GM19239 (cell line): ENCODE measurements at places on chromosomes 1 and 21.

DNA sequence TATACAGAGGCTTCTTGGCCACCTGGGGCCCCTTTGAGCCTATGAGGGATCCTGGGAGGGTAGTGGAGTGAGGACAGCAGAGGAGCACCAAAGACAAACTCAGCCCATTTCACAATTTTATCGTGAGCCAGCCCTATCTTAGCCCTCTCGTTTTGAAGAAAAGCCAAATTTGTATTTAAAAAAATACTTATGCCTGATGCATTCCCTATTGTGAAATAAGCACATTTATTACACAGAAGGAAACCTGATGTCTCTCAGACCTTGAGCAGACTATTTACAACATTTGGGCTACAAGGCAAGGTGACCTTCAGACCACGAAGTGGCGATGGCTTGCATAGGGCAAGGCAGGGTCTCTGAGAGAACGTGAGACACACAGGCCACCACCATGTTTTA is 41.3 kb upstream of the H6PD start:
- no peak for DNase-seq

GRCh38 chr1:245903851-245904250 is 603.2 kb downstream of the SMYD3 start:
- DNase-seq: no peak

DNA sequence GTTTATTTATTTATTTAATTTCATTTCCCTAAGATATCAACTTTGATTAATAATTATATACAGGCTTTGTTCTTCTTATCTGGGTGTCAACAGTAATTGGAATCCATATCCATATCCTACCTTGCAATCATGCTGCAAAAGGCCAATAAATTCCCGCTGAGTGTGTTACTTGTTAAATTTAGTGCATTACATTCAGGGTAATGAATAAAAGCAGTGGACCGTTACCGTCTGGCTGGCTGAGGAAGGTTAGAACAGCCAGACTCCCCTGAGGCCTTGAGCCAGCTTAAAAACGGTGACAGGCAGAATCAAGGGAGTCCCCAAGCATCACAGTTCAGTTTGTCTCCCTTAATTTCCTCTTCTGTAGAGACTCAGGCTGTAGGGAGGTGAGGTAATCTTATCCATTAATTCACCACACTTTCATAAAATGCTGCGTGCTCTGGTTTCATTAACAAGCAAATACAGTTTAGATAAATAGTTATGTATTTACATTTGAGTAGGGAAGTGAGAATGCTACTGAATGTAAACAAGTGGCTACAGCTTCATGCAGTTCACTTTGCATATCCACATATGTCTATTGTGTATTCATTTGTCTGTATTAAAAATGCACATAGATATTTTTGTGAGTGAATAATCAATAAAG is 888.2 kb upstream of the CXADR start:
- DNase-seq: no peak

DNA sequence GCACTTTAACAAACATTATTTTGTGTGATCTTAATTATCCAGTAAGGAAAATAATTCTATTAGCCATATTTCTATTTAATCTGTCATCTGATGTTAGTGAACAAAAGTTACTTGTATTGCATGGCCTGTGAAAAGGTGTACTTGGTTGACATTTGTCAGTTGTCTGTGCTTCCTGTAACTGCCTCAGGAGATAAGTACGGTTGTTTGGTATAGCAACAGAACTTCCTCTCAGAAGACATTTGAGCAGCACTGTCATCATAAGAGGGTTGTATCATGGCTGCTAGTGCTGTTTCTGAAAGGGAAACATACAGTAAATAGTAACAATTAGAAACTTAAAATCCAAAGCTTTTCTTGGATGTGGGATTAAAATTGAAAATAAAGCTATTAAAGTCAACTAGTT is 3.4 kb downstream of the BLZF1 start:
- no peak for DNase-seq

DNA sequence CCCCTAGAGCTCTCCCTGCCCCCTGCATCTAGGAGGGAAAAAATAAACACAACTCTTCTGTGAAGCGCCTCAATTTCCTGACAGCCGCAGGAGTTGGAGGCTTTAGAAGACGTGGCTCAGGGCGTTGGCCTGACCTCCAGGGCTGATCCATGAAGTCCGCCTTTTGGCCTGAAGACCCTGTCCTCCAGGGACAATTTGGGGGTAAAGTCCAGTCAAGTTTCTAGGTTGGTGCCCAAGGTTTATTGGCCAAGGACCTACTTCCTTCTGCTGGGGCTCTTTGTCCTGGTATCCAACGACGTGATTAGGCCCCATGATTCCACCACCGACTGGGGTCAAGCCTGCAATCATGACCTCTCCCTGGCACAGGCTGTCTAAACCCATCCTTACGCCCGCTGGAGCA is 54.9 kb downstream of the PTPRF start:
- no peak for DNase-seq

DNA sequence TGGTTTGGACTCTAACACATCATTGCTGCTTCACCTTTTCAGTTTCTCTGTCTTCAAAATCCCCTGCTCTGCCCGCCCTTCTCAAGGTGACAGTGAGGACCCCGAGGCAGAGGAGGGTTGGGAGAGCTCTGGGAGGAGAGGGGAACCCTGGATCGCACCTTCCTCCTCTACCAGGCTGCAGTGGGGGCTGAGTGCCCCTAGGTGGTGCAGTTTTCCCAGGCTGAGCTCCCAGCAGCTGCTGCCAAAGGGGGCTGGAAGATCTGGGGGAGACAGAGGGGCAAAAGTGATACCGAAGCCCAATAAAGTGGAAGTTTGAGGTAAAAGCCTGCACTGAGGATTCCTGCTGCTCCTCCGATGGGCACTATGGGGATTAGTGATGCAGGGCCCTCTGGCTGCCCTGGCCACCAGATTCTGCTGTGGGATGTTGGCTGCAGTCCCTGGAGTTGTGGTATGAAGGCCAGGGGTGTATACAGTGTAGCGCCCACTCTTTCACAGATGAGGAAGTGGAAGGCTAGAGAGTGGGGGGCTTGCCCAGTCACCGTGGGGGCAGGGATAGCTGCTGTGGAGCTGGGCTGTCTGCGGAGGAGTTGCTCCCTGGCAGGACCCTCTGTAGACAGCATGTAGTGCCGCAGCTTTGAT is 40.7 kb upstream of the SCMH1 start:
- peak; percentile 26 for DNase-seq

DNA sequence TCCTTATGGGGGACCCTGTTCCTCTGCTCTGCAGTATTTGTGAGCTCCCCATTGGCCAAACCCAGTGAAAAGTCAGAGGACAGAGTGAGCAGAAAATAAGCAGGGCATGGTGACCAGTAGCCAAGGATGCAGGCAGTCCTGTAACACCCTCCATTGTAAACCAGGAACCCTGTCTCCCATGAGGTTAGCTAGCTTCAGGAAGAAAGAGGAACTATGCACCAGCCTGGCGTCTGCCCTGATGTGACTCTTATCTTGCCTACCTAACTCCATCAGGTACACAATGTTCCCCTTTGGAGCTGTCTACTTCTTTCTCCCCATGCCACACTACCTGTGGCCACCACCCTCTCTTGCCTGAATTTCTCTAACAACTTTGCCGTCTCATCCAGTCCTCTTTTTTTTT is 119.2 kb downstream of the LRIG2 start:
- DNase-seq: no peak

- no peak for DNase-seq
These were observed 83.4 kb downstream of the VPS26C start for GRCh38 chr21:37183749-37184148.

DNA sequence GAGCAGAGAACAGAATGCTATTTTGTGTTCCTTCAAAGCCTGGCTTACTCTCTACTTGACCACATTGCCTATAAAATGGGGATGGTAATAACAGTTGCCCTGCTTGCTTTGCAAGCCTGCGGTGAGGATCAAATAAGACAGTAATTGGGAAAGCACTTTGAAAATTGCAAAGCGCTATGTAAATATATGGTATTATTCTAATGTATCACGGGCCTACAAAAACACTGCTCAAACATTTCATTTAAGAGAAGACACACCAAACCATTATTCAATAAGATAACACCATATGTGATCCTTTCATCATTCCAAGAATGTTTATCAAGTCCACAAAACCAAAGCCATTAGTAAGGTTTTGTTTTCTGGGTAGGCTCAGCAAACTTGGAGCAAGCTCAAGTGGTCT is 208.4 kb downstream of the ROR1 start:
- no peak for DNase-seq

DNA sequence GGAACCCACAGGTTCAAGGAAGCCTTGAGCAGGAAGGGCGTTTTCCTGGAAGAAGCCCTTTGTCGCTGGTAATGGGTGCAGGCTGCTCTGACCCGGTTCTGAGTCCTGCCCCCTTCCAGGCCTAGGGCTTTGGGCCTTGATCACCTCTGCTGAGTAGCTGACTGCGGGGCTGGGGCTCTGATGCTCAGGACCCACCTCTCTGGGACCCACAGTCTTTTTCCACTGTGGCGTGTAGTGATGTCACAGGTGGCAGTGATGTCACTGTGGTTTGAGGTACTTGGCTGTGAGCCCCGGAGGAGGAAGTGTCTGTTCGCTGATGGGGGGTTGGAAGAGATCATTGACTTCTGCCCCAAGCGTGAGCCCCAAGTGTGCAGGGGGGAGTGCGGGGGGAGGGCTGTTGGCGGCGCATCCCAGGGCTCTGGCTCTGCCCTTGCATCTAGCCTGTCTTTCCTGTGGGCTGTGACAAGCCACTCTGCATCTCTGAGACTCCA is 6.9 kb downstream of the TNFRSF1B start:
- DNase-seq: no peak

DNA sequence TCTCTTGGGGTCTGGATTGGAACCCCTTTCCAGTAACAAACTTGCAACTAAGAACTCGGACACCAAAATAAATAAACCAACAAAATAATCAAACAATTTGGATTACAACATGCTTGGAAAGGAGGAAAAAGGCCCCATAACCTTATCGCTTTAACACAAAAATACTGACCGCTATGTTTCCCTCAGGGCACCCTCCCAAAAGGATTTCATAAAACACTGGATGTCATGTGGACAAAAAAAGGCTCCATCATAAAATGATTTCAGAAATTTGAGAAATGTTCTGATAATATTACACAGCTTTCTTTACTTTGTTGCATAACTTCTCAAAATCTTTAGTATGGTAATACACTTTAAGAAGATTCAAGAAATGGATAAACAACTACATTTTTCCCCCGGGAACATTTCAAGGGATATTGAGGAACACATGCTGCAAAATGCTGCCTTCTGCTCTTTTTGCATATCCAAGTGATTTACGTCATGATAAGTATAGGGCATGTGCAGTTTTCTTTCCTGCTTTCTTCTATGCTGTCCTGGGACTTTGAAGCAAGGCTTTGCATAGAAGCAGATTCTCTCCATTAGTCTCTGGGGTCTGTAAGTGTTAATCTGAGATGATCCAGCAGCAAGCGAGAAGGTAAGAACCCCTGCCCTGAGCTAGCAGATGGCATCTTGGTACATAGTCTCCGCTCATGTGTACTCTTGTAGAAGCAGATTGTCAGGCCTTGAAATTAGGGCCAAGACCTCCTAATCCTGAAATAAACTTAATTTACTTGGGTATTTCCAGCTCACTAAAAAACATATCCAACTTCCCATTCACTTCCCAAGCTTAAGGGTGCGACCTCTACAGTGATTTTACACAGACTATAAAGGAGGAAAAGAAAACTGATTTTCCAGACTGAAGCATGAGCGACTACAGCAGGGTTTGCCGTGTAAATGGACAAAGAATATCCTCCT is 85.5 kb upstream of the KIAA0040 start:
- no peak for DNase-seq

GRCh38 chr1:27161594-27161993 is 6.7 kb upstream of the SLC9A1 start:
- DNase-seq: no peak

DNA sequence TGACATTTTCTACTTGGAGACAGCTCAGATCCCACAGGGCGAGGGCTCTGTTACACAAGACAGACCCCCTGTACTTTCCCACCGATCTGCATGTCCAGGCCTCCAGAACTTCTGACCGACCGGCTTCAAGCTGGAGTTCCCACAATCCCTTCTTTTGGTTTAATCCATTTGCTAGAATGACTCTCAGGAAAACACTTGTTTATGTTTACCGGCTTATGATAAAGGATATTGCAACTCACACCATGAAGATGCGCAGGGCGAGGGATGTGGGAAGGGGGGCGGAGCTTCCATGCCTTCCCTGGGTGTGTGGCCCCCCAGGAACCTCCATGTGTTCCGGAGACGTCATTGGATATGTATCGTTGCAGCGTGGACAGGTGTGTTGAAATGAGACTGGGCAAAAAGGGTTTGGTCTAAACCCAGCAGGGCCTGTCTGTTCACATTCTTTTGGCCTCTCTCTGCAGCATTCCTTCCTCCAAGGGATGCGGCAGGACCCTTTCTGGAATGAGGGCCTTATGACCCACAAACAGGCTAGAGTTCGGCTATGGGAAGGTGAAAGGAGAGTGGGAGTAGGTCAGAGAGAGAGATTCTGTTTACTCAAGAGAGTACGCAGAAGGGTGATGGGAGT is 7.5 kb upstream of the IGSF5 start:
- DNase-seq: no peak

DNA sequence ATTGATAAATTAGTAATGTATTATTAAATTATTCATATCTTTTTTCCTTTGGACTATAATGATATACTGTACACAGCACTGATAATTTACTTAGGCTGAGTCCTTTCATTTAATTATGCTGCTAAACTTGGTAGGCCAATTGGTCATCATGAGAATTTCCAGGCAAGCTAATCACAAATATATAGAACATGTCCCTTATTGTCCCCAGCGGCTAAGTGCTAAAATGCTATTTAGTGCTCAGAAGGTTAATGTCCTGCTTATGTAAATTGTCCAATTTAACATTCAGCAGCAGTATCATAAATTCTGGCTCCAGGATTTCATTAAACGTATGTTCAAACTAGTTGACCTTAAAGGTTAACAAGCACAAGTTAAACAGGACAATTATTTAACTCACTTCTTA is 30.0 kb upstream of the RRP15 start:
- no peak for DNase-seq

DNA sequence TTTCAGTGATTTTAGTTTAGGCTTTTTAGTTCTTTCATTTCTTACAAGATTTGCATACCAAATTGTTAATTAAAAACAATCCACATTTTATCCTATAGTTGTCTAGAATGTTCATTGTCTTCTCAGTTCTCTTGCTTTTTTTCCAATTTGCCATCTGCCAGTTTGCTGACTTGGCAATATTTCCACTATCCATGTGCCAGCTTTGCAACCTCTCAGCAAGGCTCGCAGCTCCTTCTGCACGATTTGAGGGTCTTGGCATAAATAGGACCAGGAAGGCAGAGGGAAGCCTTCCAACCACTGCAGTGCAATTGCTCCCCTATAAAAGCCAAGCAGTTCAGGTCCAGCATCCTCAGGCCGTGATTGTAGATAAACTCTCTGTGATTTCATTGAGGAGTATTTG is 306.8 kb upstream of the FMN2 start:
- DNase-seq: no peak

GRCh38 chr1:234125283-234125682 is 220.8 kb downstream of the SLC35F3 start:
- DNase-seq: no peak
